Progenitor cell of endocrine pancreas (in vitro differentiated cells): ENCODE measurements at places on chromosomes 11 and 22.

DNA sequence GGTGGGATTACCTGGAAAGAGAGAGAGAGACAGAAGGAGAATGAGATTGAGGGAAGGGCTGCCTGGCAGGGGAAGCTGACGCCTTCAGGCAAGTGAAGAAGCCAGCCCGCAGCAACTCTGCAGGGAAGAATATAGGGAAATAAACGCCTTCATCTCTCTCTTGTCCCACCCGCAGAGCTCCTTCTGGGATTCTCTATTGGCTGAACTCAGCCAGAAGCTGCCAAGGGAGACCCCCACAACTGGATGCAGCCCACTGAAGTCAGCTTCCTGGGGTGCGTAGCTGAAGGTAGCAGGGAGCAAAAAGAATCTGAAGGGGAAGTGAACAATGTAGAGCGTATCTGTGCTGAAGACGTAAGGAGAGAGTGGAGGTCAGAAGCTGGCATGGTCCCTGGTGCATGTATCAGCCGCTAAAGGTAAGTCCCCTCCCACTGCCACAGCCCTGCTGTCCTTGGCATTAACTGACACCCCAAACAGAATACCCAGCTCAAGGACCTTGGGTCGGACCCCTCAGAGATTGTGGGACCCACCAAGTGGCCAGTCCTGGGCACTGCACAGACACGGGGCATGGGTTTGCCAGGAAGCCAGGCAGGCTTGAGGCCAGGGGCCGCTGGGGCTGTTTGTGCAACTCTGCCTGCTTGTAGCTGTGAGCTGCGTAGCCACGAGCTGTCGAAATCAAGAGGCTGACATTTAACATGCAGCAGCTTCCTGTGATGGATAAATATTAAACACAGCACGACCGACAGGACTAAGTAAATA is 469.9 kb downstream of the MN1 start:
- H3K27me3 ChIP-seq, result peaks cover 43% of the 10 kb centered on the region
- no peak overlapping the region for H3K27ac ChIP-seq
- H3K4me1 ChIP-seq, result no peaks in the 10 kb centered on the region
- H3K36me3 ChIP-seq, result no peaks in the 10 kb centered on the region
- no peak overlapping the region for H3K4me3 ChIP-seq

DNA sequence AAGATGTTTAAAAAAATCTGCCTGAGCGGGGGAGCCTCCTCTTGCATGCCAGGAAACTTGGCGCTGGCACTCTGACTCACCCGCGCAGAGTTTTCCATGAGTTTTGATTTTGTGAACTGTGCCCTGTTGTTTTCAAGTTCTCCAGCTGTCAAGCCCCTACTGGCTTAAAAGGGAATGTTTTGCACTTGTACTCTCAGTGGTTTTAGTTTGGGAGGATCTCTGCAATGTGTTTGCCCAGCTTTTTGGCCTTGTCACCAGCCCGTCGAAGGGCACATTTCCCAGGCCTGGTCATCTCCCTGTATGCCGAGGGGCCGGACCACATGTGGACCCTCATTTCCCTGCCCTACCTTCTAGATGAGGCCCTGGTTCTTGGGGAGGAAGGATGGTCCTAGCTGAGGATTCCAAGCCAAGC is 12.2 kb downstream of the MRGPRF start:
- no peaks in the 10 kb centered on the region for H3K4me1 ChIP-seq
- H3K27me3 ChIP-seq, result peaks cover 5% of the 10 kb centered on the region
- H3K36me3 ChIP-seq, result no peaks in the 10 kb centered on the region
- H3K4me3 ChIP-seq, result no peak overlapping the region

DNA sequence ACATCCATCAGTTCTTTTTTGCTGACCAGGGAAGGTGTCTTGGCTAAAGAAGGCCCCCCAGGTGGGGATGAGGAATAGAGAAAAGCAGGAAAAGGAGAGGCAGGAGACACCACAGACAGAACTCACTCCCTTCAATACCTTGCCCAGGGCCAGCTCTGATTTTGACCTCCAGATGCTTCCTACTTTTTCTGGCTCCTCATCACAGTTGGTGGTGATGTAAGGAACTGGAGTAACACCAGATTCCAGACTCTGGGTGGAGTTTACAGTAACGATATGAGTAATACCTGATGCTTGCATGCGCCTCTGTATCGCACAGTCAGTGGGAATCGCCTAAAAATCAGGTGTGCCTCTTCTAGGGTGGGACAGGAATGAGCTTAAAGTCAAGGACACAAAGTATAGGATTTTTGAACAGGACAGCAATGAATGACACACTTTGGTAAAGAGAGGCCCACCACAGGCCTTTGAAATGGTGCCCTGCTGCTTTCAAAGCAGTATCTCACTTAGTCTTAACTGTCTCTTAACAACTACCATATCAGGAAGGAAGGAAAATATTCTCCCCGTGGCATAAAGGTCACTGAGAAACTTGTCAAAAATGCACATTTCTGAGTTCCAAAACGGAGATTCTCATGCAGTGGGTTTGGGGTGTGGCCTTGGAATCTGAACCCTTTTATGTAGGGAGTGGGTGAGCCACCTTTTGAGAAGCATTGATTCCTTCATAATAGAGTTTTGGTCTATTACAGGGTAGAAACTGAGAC is 140.8 kb downstream of the SNX19 start:
- H3K36me3 ChIP-seq, result no peaks in the 10 kb centered on the region
- no peak overlapping the region for H3K4me3 ChIP-seq
- H3K27me3 ChIP-seq, result peaks cover 4% of the 10 kb centered on the region
- H3K4me1 ChIP-seq, result peaks cover 23% of the 10 kb centered on the region
- no peak for DNase-seq

DNA sequence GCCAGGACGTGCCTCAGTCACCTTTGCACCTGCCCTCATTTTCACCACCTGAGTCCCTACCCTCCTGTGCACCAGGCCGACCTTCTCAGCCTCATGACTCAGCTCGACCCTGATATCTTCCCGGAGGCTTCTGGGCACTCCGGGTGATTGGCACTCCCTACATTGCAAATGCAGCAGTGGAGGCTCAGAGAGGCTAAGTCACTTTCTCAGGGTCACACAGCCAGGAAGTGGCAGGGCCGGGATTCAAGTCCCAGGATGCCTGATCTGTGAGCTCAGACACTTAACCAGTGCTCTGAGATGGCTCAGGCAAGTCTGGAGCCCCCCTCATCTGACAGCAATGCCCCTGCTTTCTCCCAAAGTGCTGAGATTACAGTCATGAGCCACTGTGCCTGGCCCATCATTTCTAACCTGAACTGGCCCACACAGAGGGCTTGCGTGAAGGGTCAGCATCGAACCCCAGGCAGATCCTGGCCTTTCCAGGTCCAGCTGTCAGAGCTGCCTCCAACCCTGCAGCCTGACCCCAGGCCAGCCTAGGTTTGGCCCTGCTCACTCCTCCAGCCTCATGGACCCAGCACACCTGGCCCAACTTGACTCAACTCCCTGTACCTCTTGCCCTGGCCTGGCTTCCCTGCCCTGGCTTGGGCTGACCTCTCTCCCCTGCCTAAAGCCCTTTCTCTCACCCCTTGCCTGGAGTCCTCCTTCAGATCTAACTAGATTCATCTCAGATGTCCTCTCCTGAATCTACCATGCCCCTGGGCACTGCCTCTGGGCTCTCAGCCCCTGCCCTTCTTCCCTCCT is 40.7 kb upstream of the RTL6 start:
- H3K27me3 ChIP-seq, result peaks cover 32% of the 10 kb centered on the region
- no peaks in the 10 kb centered on the region for H3K36me3 ChIP-seq
- no peak overlapping the region for H3K27ac ChIP-seq
- H3K4me3 ChIP-seq, result no peak overlapping the region

DNA sequence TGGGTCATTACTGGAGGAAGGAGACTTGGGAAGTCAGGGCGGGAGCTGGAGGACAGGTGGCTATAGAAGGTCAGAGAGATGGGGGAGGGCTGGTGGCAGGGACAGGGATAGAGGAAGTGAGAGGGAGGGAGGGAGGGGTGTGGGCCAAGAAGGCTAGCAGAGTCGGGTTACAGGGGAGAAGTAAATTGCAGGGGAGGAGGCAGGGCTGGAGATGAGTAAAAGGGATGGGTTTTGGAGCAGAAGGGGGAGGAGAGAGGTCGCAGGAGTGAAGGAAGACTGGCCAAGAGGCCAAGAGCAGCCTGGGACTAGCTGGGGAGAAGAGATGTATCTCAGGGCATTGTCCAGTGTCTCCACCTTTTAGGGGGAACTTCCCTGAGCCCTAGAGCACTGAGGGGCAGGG is 33.0 kb downstream of the LRRC10B start:
- peaks cover 13% of the 10 kb centered on the region for H3K27me3 ChIP-seq
- no peak overlapping the region for H3K4me3 ChIP-seq
- no peak for DNase-seq

DNA sequence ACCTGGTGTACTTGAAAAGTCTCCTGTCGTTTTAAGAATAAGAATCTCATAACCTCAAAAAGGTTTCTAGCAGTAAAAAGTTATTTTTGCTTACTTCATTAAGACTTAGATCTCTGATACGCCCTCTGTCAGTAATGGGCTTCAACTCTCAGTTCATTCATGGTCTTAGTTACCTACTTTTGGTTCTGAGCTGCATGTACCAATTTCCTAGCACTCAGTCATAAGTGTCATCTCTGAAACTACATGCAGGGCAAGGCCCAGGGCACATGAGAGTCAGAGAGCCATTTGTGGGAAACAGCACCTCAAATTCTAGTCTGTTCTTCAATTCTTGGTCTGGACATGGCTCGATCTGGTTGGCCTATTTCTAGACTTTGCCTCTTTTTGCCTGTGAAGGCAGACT is 838.4 kb downstream of the FAM181B start:
- H3K36me3 ChIP-seq, result no peaks in the 10 kb centered on the region
- H3K27ac ChIP-seq, result no peak overlapping the region
- DNase-seq, result no peak

DNA sequence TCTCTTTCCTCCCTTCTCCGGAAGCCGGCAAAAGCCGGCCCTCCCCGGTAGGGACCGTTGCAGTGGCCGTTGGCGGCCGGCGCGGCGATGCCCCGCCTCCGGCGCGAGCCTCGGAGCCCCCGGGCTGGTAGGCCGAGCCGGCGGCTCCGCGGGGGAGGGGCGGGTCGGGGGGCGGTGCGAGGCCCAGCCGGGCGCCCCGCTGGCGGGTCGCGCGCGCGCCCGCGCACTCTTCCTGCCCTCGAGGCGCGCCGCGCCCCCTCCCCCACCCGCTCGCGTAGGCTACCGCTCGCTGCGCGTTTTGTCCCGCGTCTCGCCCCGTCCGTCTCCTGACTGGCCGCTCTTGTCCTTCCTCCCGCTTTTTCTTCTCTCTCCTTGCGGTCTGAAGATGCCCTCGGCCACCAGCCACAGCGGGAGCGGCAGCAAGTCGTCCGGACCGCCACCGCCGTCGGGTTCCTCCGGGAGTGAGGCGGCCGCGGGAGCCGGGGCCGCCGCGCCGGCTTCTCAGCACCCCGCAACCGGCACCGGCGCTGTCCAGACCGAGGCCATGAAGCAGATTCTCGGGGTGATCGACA is 591 bp downstream of the CAPRIN1 start:
- peaks cover 12% of the 10 kb centered on the region for H3K36me3 ChIP-seq
- peak overlapping the region; percentile 97 for H3K4me3 ChIP-seq
- H3K4me1 ChIP-seq, result peaks cover 29% of the 10 kb centered on the region
- no peaks in the 10 kb centered on the region for H3K27me3 ChIP-seq
- H3K27ac ChIP-seq, result peak overlapping the region; percentile 98
- peak; percentile 88 for DNase-seq

GRCh38 chr22:27073601-27074425 is 416.4 kb downstream of the MIAT start:
- H3K27ac ChIP-seq, result no peak overlapping the region
- no peak for DNase-seq
- H3K4me1 ChIP-seq, result peaks cover 4% of the 10 kb centered on the region
- H3K36me3 ChIP-seq, result no peaks in the 10 kb centered on the region
- no peak overlapping the region for H3K4me3 ChIP-seq
- H3K27me3 ChIP-seq, result peaks cover 68% of the 10 kb centered on the region

GRCh38 chr22:23178512-23179254 is 1.6 kb upstream of the BCR start:
- peak overlapping the region; percentile 58 for H3K4me3 ChIP-seq
- no peaks in the 10 kb centered on the region for H3K27me3 ChIP-seq
- peak; percentile 64 for DNase-seq
- peaks cover 20% of the 10 kb centered on the region for H3K36me3 ChIP-seq
- H3K4me1 ChIP-seq, result peaks cover 33% of the 10 kb centered on the region
- peak overlapping the region; percentile 82 for H3K27ac ChIP-seq

GRCh38 chr11:62004473-62004872 is 37.0 kb upstream of the FTH1 start:
- DNase-seq, result no peak
- H3K4me1 ChIP-seq, result peaks cover 14% of the 10 kb centered on the region
- H3K27ac ChIP-seq, result no peak overlapping the region
- H3K36me3 ChIP-seq, result peaks cover 3% of the 10 kb centered on the region
- H3K4me3 ChIP-seq, result no peak overlapping the region

- DNase-seq, result no peak
- H3K4me1 ChIP-seq, result peaks cover 30% of the 10 kb centered on the region
- H3K27me3 ChIP-seq, result peaks cover 8% of the 10 kb centered on the region
- no peak overlapping the region for H3K27ac ChIP-seq
- H3K36me3 ChIP-seq, result peaks cover 1% of the 10 kb centered on the region
These were observed 204.4 kb upstream of the SORL1-AS1 start for GRCh38 chr11:121657146-121657545.

DNA sequence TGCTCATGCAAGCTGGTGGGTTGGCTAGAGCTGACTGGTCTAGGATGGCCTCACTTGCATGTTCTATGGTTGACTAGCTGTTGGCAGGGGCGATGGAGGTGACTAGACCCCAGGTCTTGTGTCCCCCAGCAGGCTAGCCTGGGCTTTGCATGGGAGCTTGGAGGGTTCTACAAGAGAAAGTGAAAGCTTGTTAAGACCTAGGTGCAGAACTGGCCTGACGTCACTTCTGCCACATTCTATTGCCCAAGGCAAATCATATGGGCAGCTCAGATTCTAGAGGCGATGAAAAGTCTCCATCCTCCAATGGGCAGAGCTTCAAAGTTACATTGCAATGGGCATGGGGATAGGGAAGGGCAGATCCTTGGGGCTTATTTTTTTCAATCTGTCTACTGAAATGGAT is 170.9 kb downstream of the MIAT start:
- peaks cover 3% of the 10 kb centered on the region for H3K27me3 ChIP-seq
- H3K4me3 ChIP-seq, result no peak overlapping the region
- DNase-seq, result no peak
- no peak overlapping the region for H3K27ac ChIP-seq
- no peaks in the 10 kb centered on the region for H3K36me3 ChIP-seq

DNA sequence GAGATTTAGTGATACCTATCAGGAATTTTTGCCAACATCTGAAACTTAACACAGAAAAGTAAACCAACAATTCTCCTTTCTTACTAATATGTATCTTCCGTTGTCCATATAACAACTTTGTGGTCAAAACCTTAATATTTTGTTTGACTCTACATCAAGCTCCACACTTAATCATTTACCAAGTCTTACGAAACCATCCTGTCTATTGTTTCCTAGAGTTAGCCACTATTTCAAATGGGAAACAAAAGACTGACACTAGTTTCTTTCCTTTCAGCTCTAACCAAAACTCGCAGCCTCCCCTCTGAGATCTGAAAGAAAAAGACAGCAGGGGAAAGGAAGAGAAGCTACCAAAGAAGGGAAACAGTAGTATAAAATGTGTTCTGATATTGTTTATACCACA is 26.5 kb upstream of the PRDM10 start:
- no peak overlapping the region for H3K4me3 ChIP-seq
- no peak overlapping the region for H3K27ac ChIP-seq
- no peak for DNase-seq
- no peaks in the 10 kb centered on the region for H3K36me3 ChIP-seq
- no peaks in the 10 kb centered on the region for H3K27me3 ChIP-seq
